Uterus (tissue), 4 donors: ENCODE measurements at places on chromosomes 6 and 20. TPM values are rescaled to one million over a fixed set of nuclear protein-coding genes. Genes with fewer than 3 reads are reported as not detected.

The SIRT5 gene
- total RNA-seq = 16.2 TPM

DNA sequence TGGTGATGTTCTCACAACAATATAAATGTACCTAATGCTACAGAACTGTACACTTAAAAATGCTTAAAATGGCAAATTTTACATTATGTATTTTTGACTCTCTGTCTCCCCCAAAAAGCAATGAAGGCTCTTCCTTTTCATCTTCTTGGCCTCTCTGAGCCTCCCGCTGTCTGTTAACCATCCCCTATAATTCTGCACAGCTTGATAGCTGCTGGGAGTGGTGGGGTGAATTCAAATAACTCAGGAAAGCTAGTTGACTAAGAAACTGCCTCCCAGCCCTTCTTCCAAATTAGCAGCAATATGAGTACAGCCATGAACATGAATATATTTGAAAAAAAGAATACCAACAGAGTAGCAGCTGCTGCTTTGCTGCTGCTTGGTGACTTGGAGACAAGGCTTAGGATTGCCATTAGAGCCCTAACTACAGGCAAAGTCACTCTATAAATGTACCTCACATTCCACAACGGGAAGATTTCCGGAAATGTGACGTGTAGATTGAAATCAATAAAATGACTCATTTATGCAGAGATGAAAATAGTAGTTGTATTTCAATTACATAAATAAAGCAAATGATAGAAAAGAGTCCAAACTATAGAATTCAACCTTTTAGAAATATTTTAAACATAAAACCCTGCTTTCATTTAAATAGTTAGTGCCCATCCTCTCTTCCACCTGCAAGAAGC is 200.1 kb upstream of the HEY2 start:
- H3K4me3 ChIP-seq = no peak overlapping the region
- no peak for DNase-seq
- H3K27ac ChIP-seq = no peak overlapping the region

- no peaks in the 10 kb centered on the region for H3K27me3 ChIP-seq
- no peak overlapping the region for H3K27ac ChIP-seq
- no peak for DNase-seq
- H3K4me1 ChIP-seq = no peaks in the 10 kb centered on the region
These were observed 57.4 kb downstream of the PREP start for GRCh38 chr6:105345506-105345905.

DNA sequence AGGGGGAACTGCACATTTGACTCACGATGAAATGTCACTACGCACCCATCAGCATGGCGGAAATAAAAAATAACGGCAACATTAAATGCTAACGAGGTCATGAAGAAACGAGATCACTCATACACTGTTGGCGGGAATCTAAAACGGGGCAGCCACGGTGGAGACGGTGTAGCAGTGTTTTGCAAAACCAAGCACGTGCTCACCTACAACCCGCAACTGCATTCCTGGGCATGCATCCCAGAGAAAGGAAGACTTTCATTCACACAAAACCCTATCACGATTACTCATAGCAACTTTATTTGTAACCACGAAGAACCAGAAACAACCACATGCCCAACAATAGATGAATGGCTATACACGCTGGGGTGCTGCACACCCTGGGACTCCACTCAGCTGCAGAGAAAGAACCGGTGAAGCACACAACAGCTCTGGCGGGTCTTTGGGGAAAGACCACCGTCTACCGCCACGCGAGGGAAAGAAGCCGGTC is 77.0 kb downstream of the YTHDF1 start:
- no peak overlapping the region for H3K27ac ChIP-seq
- no peaks in the 10 kb centered on the region for H3K36me3 ChIP-seq
- no peaks in the 10 kb centered on the region for H3K4me1 ChIP-seq
- H3K4me3 ChIP-seq = no peak overlapping the region

GRCh38 chr6:13049666-13050254 is 278.6 kb downstream of the TBC1D7 start:
- no peaks in the 10 kb centered on the region for H3K36me3 ChIP-seq
- DNase-seq = no peak
- H3K27me3 ChIP-seq = no peaks in the 10 kb centered on the region
- no peak overlapping the region for H3K4me3 ChIP-seq

The TOMM6 gene
- 164 TPM for total RNA-seq

The HNF4A gene
- total RNA-seq = not detected

- H3K36me3 ChIP-seq = no peaks in the 10 kb centered on the region
- no peaks in the 10 kb centered on the region for H3K4me1 ChIP-seq
These were observed 77.4 kb upstream of the TMEM170B start for GRCh38 chr6:11460001-11460668.

DNA sequence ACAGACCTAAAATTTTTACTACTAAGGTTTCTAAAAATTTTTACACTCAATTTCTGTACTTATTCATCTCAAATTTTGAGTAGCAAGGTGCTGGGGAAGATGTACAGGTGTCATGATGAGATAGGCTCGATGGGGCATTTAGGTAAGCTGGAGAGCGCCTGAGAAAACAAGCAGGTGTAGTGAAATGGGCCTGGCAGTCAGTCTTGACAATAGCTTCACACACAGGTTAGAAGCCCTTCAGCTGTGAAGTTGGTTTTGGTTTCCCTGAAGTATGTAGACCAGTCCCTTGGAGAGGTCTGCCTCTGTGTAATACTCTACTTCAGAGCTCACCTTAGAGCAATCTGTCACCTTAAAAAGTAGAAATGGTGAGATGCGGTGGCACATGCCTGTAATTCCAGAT is 144.0 kb upstream of the SCGN start:
- no peak overlapping the region for H3K4me3 ChIP-seq
- H3K27me3 ChIP-seq = no peaks in the 10 kb centered on the region
- no peaks in the 10 kb centered on the region for H3K36me3 ChIP-seq
- no peaks in the 10 kb centered on the region for H3K4me1 ChIP-seq

The SNRNP48 gene
- total RNA-seq = 10.2 TPM

The CALHM6 gene
- total RNA-seq = 3.9 TPM

DNA sequence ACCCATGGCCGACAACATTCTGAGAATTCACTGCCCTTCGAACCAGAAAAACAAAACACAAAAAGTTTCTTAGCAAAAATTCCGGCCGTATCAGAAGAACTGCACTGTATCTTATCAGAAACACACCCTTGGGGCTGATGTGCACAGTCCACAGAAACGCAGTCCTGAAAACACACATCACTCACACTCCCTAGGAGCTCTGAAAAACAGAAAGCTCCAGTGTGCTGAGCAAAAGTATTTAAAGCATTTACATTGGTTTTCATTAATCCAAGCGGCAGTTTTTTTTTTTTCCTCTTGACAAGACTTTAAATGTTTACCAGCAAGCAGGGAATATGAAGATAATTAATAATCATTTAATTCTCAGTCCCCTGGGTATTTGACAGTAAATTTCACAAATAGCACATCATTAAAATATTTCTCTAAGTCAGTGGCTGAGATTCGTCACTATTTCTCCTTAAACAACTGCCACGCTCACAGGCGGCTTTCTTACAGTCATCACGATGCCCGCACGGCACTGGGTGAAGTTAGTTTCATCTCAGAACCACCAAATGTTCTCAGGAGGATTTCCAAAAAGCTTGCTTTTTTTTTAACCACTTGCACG is 13.3 kb downstream of the NFATC2 start:
- no peak overlapping the region for H3K27ac ChIP-seq
- no peaks in the 10 kb centered on the region for H3K36me3 ChIP-seq
- H3K27me3 ChIP-seq = no peaks in the 10 kb centered on the region
- DNase-seq = no peak
- H3K4me3 ChIP-seq = no peak overlapping the region

- H3K4me1 ChIP-seq = no peaks in the 10 kb centered on the region
- H3K36me3 ChIP-seq = no peaks in the 10 kb centered on the region
- H3K4me3 ChIP-seq = no peak overlapping the region
These were observed 48.9 kb downstream of the ZFAND3 start for GRCh38 chr6:37868447-37868825.

The KIF25 gene
- not detected for total RNA-seq

GRCh38 chr6:125554456-125554855 is 195.0 kb upstream of the HEY2 start:
- no peaks in the 10 kb centered on the region for H3K36me3 ChIP-seq
- no peak overlapping the region for H3K27ac ChIP-seq
- H3K27me3 ChIP-seq = no peaks in the 10 kb centered on the region
- no peaks in the 10 kb centered on the region for H3K4me1 ChIP-seq
- DNase-seq = no peak
- H3K4me3 ChIP-seq = no peak overlapping the region

The CST4 gene
- total RNA-seq = not detected

DNA sequence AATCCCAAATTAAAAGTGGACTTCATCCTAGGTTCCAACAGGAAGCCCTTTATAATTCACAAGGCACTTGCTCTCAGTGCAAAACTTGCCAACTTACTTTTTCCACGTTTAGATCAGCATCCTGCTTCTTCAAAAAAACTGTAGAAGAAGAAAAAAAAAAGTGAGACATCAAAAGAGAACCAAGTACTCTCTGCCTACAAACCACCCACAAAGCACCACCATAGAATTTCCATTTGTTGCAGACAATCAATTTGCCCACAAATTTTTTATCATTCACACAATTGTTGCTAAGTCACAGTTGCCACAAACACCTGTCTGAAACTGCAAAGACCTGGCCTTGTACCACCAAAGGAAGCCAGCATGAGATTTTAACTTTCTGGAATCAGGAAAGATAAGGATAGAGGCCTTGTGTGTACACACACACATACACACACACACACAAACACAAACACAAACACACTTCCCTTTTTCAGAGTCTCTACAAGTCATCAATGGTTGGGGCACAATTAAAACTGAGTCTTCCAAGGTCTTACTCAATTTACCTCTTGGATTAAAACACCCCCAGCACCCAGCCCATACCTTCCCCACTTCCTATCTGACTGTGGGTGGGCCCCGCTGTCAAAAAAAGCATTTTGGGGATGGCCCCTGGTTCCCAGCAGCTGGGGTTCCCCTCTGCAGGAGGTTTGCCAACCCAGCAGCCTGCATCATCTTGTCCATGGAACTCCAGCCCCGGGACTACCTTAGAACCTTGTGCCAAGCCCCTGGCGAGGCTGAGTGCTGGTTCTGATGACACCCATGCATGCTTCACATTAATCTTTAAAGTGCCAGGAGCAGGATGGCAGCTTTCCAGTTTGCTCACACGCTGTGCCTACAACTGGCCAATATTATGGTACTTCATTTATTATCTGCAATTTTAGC is 26.5 kb downstream of the FYN start:
- no peak for DNase-seq
- H3K27me3 ChIP-seq = no peaks in the 10 kb centered on the region
- H3K4me3 ChIP-seq = no peak overlapping the region
- H3K4me1 ChIP-seq = no peaks in the 10 kb centered on the region
- no peak overlapping the region for H3K27ac ChIP-seq
- no peaks in the 10 kb centered on the region for H3K36me3 ChIP-seq

DNA sequence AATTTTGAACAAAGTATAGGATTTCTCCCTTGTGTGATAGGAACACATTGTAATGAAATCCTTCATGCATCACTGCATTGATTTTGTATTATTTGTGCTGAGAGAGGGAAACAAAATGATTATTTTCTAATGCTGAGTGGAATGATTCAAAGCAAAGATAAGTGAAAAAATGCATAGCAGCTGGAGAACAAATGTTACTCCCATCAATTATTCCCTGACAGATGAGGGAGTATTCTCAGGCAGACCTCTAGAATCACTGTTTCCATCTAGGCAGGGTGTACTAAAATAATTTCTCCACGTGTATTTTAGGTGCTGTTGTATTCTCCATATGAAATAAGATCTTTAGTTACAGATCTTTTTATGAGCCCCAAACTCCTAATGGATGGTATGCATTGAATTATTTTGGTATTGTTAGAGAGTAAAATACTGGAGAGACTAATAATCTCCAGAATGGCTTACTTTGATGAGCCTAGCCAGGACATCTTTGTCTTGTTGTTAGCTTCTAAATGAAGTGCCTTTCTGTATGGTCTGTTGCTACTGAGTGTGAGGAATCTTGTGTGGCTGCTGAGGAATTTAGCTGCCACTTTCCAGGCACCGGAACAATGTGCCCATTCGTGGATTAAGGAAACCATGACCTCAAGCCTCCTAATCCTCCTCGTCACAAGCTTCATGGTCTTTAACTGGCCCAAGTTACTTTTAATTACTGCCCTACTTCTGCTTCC is 39.6 kb downstream of the RNF217 start:
- H3K27ac ChIP-seq = peak overlapping the region; percentile 18
- H3K36me3 ChIP-seq = no peaks in the 10 kb centered on the region
- H3K27me3 ChIP-seq = no peaks in the 10 kb centered on the region
- DNase-seq = no peak

The FITM2 gene
- total RNA-seq = 9.8 TPM

DNA sequence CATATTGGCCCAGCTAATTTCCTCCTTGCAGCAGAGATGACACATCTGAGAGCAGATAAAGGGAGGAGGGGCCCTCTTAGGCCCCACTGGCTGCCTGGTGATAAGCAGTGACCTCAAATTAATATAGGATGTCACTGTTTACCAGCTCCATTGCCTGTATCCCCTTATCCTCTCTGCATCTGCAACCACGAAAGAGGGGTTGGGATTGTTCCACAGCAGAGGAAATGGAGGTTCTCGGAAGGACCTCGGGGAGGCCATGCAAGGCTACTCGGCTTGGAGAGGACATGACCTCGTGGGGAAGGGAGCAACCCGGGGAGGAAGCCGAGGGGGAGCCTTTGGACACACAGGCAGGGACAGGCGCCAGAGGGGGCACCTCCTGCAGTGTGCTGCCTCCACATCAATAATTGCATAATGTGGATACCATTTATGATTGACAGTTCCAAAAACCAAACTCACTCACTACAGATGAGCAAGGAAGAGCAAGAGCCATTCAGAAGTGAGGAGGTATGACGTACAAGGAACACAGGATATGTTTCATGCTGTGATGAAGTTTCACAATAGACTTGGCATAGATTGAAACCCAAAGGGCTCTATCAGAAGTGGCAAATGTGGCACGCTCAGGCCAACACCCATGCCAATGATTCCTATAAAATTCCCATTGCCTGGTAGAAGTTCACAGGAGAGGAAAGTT is 177.2 kb upstream of the RNF24 start:
- no peaks in the 10 kb centered on the region for H3K27me3 ChIP-seq
- no peaks in the 10 kb centered on the region for H3K36me3 ChIP-seq
- H3K27ac ChIP-seq = no peak overlapping the region
- DNase-seq = no peak

GRCh38 chr20:34074101-34074760 is 37.8 kb downstream of the EIF2S2 start:
- no peak for DNase-seq
- no peak overlapping the region for H3K27ac ChIP-seq
- no peak overlapping the region for H3K4me3 ChIP-seq
- H3K27me3 ChIP-seq = no peaks in the 10 kb centered on the region
- H3K4me1 ChIP-seq = no peaks in the 10 kb centered on the region

GRCh38 chr6:11033825-11034224 is 10.3 kb downstream of the ELOVL2 start:
- no peaks in the 10 kb centered on the region for H3K36me3 ChIP-seq
- no peak for DNase-seq
- H3K4me3 ChIP-seq = no peak overlapping the region

DNA sequence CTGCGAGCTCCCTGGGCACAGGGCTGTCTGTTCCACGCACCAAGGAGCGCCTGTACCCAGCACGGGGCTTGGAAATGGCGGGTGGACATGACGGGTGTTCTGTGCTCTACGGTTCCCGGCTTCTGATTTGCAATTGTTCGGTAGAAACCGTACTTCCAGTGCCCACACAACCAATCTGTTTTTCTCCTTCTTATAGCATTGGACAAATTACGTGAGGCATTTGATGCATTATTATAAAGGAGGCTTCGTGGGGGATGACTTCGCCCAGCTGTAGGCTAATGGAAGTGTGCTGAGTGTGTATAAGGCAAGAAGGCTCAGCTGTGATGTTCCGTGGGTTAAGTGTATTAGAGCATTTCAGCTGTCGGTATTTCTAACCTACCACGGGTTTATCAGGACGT is 9.8 kb upstream of the RPS21 start:
- no peaks in the 10 kb centered on the region for H3K4me1 ChIP-seq
- no peaks in the 10 kb centered on the region for H3K27me3 ChIP-seq
- DNase-seq = no peak
- peak overlapping the region; percentile 71 for H3K27ac ChIP-seq
- H3K4me3 ChIP-seq = no peak overlapping the region

The GTSF1L gene
- total RNA-seq = not detected
